ENCODE measurements at places on chromosomes 1 and 21. TPM values are rescaled to one million over a fixed set of nuclear protein-coding genes. Genes with fewer than 3 reads are reported as not detected.

The C4BPA gene
- 2.0 TPM for total RNA-seq

The A3GALT2 gene
- total RNA-seq: not detected

The DMRTA2 gene
- total RNA-seq: not detected

The KCNJ15 gene
- 48.7 TPM for total RNA-seq

The CLCA1 gene
- total RNA-seq: not detected

The FAM72B gene
- total RNA-seq: 0.47 TPM

The TMIGD3 gene
- total RNA-seq: 0.52 TPM

The NBPF10 gene
- total RNA-seq: 1.8 TPM

The SLC19A2 gene
- 7.3 TPM for total RNA-seq

The TMOD4 gene
- total RNA-seq: 0.59 TPM

The CHI3L1 gene
- total RNA-seq: 6.8 TPM

The WNT3A gene
- total RNA-seq: not detected

The C1orf232 gene
- total RNA-seq: not detected

The LCE1E gene
- total RNA-seq: not detected

The SPRR2A gene
- total RNA-seq: not detected

The WNT2B gene
- total RNA-seq: 2.7 TPM

The UBASH3A gene
- total RNA-seq: 0.32 TPM

The PLEKHN1 gene
- 0.26 TPM for total RNA-seq

The SPRR1A gene
- total RNA-seq: not detected

The LRRC3 gene
- total RNA-seq: 0.40 TPM

The IFNGR2 gene
- 11.5 TPM for total RNA-seq

The HFM1 gene
- 2.1 TPM for total RNA-seq

The HPDL gene
- 0.85 TPM for total RNA-seq

The GPR157 gene
- 4.7 TPM for total RNA-seq

The SPATA46 gene
- not detected for total RNA-seq

The DLGAP3 gene
- 1.8 TPM for total RNA-seq

Data from pancreas (tissue), 10 donors.